Stimulated activated CD4-positive, alpha-beta T cell treated with anti-CD3 and anti-CD28 coated beads, Interleukin-2, amount 100 ng/mL, for 48 hours (primary cell): ENCODE measurements at places on chromosomes 12 and 14.

DNA sequence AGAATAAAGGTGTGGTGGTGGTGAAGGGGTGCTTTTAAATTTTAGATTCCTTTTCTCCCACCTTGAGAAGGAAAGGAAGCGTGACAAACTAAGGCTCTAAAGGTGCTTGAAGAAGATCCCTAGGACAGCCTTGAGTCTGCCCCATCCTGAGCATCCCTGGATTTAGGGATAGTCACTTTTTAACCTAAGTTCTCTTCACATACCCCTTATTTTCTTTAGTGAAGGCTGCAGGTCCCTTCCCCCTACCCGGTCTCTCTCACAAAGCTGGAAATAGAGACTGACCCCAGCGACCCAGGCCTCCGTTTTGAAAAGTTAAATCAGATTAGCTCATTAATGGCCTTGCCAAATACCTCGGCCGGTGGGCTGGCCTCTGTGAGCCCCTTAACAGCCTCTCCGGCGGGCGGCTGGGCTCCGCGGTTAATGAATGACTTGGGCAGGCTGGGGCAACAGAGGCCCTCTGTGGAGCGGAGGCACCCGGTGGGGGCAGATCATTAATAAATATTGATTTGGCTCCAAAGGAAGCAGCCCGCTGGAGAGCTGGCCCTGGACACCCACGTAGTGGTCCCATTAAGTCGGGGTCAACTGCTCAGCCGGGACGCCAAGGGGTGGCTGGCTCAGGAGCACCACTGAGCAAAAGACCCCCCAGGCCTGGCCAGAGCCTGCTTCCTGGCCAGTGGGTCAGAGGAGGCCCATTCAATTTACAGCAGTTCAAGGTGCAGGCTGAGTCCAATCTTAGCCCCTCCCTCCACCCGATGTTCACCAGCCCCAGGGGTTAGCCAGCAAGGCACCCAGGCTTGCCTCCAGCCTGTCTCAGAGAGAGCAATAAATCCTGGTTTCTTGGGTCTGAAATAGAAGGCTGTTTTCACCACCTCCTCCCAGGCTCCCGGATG lies 31.8 kb downstream of the PAH start:
- DNase-seq, result no peak

- no peak for DNase-seq
Measured at GRCh38 chr12:31641509-31642090, 17.9 kb upstream of the ETFBKMT start.

DNA sequence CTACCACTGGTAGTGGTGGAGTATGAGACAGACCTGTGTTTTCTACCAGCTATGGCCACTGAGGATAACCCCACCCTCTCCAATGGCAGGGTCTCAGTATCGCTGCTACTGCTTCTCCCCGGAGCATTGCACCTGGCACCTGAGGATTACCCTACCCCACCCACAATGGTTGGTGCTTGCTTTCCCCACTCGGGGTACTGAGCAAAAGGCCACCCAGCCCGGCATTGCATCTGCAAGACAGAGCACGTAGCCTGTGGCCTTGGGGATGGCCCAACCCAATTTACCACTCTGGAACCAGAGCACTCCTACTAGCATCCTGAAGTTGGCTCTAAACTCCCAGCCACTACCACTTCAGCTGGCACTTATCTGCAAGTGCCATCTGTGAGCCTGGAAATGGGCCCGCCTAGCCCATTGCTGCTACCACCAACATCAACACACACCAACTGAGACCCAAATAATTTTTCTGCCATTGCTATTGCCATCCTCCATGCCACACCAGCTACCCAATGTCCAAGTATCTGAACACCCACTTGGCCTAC lies 145.7 kb downstream of the CNTN1 start:
- DNase-seq, result no peak

GRCh38 chr14:32377046-32377646 lies 48.0 kb downstream of the AKAP6 start:
- no peak for DNase-seq

DNA sequence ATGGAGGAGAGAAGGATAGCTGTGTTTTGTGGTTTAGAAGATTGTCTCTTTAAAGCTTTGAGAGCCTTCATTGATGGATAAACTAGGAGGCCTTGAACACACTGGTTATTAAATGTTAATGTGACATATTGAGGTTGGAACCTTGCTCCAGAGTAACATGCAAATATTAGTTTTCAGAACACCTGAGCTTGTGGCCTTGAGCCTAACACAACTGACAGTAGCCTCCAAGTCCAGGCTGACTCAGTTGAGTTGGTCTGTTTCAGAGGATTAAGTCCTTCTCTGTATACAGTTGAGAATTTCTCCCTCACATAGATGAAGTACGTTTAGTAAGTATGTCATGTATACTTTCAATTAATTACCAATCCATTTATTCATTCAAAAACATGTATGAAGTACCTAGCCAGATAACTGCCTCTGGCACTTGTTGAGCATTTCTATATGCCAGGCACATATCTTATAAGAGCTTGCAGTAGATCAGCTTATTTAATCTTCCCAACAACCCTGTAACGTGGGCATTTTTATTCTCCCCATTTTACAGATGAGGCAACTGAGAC lies 63.5 kb downstream of the ELK3 start:
- no peak for DNase-seq

DNA sequence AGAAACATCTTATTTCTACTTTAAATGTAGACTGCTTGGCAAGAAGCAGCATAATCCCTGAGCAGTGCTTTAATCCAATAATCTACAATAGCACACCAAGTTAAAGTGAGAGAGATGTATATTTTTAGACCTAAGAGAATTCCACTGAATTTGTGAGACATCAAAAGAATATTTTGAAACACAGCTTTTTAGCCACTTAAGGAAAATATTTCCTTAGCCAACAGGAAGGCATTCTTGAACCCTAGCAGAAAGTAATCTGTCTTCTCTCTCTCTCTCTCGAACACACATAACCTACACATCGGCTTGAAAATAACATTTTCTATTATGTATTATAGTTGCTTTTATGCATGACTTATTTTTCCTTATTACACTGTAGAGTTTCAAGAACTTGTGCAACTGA lies 34.0 kb downstream of the KITLG start:
- DNase-seq, result no peak

DNA sequence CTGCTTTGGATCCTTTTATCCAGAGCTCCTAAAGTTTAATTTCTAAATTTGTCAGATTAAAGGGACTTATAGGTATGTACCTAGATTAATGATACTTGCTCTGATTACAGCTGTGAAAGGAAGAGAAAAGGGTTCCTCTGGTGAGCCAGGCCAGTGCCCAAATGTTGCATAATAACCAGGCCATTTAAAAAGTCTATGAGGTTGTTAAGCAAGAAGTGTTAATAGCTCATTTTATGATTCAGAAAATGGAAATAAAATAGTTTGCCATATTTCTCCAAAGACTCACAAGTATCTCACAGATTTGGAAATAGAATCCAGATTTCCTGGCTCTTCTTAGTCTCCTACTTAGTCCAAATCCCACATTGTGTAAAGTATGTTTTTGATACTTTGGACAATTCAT lies 67.6 kb downstream of the SLC38A6 start:
- no peak for DNase-seq

DNA sequence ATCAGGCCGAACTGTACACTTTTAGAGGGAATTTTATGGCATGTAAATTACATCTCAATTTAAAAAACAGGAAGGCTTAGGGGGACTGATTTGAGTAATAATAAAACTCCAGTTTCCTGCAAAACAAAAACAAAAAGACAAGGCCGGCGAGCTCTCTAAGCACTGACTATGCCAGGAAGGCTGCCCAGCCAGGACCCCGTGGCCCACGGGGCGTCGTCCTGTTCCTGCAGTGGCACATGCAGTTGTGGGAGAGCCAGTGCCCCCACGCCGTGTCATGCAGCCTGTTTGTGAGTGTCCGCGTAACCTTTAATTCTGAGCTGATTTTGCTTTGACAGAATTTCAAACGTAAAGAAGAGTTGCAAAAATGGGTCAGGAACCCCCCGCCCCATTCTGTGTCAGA lies 10.5 kb downstream of the XRCC3 start:
- DNase-seq, result no peak

GRCh38 chr14:74140374-74140850 lies 55.7 kb downstream of the LIN52 start:
- DNase-seq, result no peak

GRCh38 chr14:39060818-39061437 lies 42.1 kb downstream of the SEC23A start:
- no peak for DNase-seq

- DNase-seq, result no peak
Measured at GRCh38 chr14:94355191-94355794, 32.2 kb upstream of the SERPINA6 start.

DNA sequence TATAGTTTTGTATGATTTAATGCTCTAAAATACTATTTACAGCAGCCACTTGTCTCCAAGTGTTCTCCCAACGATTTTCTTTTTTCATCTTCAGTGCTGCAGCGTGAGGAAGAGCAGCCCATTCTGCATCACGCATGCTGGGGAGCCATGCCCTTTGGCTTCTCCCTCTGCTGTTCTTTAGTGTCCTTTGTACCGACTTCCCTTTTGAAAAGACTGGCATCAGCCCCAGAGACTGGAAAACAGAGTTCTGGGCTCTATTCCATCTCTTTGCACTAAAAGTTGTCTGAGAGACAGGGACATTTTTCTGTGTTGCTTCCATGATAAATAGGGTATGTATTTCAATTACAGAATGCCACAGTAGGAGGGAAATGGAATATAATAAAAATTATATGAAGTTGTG lies 105.1 kb downstream of the RERG start:
- no peak for DNase-seq

DNA sequence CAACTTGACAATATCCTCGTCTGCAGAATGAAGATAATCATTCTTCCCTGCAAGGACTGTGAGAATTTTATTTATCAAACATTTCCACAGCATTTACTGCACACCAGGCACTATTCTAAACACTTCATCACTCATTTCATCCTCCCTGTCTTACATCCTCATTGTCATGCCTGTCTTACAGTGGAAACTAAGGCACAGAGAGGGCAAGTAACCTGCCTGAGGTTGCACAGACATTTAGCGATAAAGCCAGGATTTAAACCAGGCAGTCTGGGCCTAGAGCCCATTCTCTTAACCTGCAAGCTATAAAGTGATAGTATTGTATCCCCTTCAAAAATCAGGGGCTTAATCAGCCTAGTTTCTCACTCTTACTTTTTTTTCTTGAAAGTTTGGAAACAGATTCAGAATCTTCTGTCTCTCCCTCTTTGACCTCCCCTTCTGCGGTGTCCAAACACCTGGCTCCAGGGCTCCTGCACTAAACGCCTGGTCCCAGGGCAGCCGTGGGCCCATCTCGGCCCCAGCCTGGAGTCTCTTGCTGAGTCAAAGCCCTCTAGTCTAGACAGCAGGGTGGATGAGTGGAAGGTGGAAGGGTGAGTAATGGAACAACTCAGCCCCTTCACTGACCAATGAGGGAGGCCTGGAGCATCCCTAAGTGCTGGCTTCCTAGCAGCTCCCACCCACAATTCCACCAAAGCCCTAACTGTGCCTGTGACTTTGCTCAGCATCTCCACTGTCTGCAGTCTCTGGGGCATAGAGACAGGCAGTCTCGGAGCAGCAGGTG lies 12.5 kb downstream of the ISM2 start:
- DNase-seq, result no peak

- no peak for DNase-seq
Measured at GRCh38 chr14:34423445-34423844, 38.6 kb downstream of the SPTSSA start.

DNA sequence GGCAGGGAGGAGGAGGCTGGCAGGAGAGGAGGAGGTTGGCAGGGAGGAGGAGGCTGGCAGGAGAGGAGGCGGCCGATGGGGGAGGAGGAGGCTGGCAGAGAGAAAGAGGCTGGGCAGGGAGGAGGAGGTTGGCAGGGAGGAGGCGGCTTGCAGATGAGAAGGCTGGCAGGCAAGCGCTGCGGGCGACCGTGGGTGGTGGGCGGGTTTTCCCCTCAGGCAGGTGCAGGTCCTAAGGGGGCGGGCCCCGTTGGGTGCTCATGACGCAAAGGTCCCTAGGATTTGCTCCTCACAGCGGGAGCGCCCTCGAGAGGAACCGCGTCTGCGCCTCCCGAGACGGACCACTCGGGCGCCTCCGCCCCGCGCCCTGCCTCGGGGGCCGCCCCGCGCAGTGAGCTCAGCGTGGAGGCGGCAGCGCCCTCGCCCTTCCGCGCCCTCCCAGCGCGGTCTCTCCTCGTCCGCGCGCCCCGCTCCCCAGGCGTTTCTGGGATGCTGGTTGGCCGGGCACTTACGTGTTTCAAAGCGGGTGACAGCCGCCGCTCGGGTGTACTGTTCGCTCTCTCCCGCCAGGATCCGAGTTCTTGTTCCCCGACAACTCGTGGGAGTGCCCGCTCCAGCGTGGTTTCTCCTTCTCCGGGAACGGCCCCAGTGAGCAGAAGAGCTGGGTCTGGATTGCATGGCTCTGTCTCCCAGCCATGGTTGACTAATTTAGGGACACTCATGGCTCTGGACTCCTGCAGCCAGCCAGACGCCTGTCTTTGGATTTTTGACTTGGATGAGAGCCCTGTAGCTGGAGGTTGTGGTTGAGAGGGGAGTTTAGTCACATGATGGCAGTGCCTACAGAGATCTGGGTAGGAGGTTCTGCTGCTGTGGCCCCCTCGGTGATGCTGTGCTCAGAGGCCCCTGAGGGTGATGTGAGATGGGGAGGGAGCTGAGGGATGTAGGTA lies 64.1 kb upstream of the PPP4R3A start:
- DNase-seq, result peak; percentile 76
